T-cell (primary cell): ENCODE measurements at places on chromosomes 2 and 18. TPM values are rescaled to one million over a fixed set of nuclear protein-coding genes. Genes with fewer than 3 reads are reported as not detected.

Gene BCL11A
- total RNA-seq = 5.6 TPM

Gene DQX1
- total RNA-seq = 0.47 TPM

Gene TXNL1
- total RNA-seq = 40.2 TPM

Gene KLHL29
- 2.5 TPM for total RNA-seq

Gene ST6GAL2
- not detected for total RNA-seq

Gene MARS2
- 13.0 TPM for total RNA-seq

Gene SCN3A
- 0.06 TPM for total RNA-seq

Gene IL36A
- total RNA-seq = 0.60 TPM

Gene LIMS4
- total RNA-seq = 1.3 TPM

Gene ALPG
- not detected for total RNA-seq

Gene SERPINB3
- not detected for total RNA-seq

Gene PMS1
- total RNA-seq = 23.1 TPM

Gene SCYGR4
- total RNA-seq = not detected

Gene FAM228A
- 0.70 TPM for total RNA-seq

Gene CFLAR
- total RNA-seq = 188 TPM

Gene RIT2
- total RNA-seq = not detected
